ENCODE measurements at places on chromosomes 11 and 22.

GRCh38 chr11:117172724-117173421, 5.7 kb upstream of the SIDT2 start:
- no peak for DNase-seq

DNA sequence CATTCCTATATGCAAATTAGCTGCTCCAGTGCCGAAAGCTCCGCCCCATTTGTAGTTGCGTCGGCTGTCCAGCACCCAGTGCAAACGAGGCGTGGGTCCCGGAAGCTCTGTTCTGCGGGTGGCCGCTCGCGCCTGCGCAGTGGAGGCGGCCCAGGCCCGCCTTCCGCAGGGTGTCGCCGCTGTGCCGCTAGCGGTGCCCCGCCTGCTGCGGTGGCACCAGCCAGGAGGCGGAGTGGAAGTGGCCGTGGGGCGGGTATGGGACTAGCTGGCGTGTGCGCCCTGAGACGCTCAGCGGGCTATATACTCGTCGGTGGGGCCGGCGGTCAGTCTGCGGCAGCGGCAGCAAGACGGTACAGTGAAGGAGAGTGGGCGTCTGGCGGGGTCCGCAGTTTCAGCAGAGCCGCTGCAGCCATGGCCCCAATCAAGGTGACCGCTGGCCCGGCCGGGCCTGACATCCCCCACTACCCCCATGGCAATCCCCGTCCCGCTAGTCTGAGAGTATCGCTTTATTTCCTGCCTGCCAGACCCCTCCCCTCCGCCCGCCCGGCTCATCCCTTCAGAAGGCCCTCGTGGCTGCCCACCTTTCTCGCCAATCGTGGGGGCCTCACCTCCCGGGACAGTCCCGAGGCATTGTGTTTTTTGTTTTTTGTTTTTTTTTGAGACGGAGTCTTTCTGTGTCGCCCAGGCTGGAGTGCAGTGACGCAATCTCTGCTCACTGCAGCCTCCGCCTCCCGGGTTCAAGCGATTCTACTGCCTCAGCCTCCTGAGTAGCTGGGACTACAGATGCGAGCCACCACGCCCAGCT, at the start of gene PRDX5:
Gene PRDX5, plus strand, starts transcription at position 161 of the 805 bp plus-strand sequence. Its CDS starts 95 bp downstream, at position 256.
- DNase-seq: no peak

DNA sequence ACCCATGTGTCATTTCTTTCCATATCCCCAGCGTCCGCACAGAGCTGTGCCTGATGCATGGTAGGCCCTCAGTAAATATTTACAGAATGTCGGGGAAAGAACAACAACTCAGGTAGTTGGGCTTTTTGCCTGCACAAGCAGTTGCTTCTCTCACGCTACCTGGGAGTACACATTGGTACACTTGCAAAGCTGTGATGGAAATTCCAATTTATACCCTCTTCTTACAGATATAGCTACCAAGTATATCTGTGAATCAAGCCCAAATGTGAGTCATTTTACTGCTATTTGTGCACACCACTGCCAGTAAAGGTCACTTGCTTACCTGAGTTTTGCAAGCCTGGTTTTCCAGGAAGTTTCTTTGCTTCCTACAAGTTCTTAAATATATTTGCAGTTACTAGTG, 333.0 kb upstream of the NARS2 start:
- no peak for DNase-seq

GRCh38 chr11:110305169-110306018, 9.0 kb upstream of the RDX start:
- no peak for DNase-seq

- no peak for DNase-seq
Measured at GRCh38 chr22:24819911-24820461, 14.0 kb downstream of the SGSM1 start.

DNA sequence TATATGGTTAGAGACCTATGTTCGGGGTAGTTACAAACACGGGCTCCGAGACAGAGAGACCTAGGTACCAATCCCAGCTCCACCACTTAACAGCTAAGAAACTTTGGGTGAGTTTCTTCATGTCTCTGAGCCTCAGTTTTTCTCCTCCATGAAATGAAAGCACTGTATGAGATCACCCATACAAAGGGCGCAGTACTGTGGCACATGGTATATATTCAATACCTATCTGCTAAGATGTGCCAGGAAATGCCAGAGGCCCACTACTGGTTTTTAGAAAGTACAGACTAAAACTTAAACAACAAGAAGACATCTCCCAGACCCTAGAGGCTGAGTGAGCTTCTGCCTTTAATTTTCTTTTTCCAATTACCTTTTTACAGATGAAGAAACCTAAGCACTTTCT, 69.5 kb downstream of the SLC1A2 start:
- no peak for DNase-seq

- no peak for DNase-seq
Measured at GRCh38 chr11:67270256-67271204, 4.3 kb downstream of the GRK2 start.

GRCh38 chr11:3834664-3835461, 5.9 kb downstream of the RHOG start:
- DNase-seq: no peak

- DNase-seq: no peak
Measured at GRCh38 chr22:48354096-48354495, 1473.6 kb downstream of the BRD1 start.

GRCh38 chr11:18972336-18972735, 33.1 kb upstream of the MRGPRX1 start:
- no peak for DNase-seq

DNA sequence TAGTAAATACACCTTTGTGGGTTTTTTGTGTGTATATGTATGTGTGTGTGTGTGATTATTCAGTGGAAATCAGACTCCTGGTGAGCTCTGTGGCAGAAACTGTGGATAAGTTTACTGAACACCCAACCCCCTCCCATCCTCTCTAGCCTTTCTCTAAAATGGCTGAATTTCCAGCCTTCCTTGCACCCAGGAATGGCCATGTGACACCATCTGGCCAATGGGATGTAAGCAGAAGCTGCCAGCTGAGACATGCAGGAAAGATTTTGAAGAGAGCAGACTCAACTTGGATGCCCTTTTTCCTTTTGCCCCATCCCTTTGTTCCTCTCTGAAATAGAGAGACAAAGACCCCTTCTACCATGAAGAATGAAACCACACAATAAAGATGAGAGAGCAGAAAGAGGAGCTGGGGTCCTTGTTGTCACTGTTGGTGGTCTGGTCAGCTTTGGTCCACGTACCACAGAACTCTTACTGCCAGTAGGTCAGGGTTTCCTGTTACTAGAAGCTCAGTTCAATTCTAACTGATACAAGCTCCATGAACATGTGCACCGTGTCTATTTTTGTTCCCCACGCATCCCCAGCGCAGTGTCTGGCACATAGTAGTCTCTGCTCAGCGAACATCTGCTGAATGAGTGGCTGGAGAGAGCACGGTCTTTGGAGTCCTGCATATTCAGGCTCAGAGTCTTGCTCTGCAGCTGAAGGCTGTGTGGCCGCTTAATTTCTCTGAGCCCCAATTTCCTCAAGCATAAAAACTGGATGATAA, 57.5 kb downstream of the SEZ6L start:
- no peak for DNase-seq

- DNase-seq: no peak
Measured at GRCh38 chr11:112620621-112621394, 340.4 kb upstream of the NCAM1 start.

DNA sequence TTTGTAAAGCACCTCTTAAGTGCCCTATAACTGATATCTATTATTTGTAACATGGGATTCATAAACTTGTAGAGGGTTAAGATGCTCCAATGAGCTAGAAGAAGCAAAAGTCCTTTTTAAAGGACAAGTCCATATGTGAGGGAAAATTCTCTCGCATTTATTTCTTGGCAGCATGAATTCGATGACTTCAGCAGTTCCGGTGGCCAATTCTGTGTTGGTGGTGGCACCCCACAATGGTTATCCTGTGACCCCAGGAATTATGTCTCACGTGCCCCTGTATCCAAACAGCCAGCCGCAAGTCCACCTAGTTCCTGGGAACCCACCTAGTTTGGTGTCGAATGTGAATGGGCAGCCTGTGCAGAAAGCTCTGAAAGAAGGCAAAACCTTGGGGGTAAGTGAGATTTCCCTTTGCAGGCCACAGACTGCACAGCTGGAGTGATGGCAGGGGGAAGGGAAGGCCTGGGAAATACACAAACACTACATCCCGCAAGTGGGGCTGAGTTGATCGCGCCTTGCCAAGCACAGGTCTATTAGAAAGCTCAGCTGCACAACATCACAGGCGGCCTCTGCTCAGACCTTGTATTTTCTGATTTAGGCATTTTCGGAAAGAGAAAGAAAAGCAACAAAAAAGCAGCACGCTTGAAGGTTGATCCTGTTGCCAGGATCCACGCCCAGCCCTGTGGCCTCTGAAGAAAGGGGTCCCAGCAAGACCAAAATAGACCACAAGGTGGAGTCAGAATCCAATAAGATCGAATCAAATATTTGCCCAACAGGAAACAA, 1.5 kb downstream of the MS4A8 start:
- peak; percentile 7 for DNase-seq

- DNase-seq: no peak
Measured at GRCh38 chr22:46803031-46803880, 40.8 kb downstream of the TBC1D22A start.

- no peak for DNase-seq
Measured at GRCh38 chr11:82577246-82577645, 156.4 kb downstream of the FAM181B start.

GRCh38 chr11:19027829-19028595, 32.5 kb downstream of the MRGPRX2 start:
- no peak for DNase-seq

GRCh38 chr11:124752471-124753102, 532 bp upstream of the VSIG2 start:
- DNase-seq: no peak

DNA sequence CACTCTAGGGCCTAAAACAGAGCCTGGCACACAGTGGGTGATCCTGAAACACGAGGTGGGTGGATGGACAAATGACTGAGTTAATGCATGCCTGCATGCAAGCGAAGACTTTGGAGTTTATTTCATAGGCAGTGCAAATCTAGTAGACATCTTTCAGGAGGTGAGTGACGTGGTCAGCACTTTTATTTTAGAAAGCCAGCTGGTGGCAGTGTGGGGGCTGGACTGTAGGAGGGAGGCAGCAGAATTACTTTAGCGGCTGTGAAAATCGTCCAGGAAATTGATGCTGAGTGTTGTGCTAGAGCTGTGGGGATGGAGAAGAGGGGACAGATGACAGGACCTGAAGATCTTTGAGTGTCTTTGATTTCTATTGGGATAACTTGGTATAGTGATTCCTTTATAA, 47.1 kb downstream of the BMAL1 start:
- DNase-seq: no peak

DNA sequence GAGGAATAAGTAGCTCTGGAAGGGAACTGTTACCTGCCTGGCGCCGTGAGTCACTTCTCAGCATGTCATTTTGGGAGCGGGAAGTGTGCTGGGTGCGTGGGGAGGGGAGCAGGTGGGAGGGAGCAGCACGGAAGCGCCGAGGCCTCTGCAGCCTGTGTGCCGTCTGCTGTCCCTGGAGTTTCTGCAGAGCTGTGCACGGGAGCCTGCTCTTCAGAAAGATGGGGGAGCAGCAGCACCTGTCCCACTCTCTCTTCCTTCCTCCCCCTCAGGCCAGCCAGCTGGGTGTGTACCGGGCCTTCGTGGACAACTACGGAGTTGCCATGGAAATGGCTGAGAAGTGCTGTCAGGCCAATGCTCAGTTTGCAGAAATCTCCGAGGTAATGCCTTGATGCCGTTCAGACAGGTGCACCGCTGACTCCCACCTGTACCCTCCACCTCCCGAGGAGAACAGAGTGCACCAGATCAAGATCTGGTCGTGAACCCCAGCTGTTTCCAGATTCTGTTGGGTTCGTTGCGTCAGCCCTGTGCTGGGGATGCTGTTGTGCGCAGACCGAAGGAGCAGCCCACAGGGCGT, 87.9 kb downstream of the BCR start:
- DNase-seq: no peak

- no peak for DNase-seq
Measured at GRCh38 chr11:120146413-120147093, 8.6 kb upstream of the TRIM29 start.

GRCh38 chr22:28599693-28600092, 79.9 kb downstream of the TTC28 start:
- no peak for DNase-seq

DNA sequence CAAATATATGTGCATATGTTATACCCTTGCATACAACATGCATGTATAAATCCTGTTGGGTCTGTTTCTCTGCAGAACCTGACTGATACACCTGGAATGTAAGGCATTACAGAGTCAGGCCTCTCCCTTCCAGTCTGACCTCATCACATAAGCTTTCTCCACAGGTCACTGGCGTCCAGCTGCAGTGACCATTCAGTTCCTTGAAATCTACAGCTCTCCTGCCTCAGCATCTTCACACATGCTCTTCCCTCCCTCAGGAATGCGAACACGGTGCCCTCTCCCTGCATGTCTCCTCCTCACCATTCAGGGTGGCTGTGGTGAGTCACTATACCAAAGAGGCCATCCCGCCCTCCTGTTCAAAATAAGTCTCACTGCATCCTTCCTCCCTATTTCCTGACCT, 657.8 kb upstream of the B3GAT1 start:
- no peak for DNase-seq

DNA sequence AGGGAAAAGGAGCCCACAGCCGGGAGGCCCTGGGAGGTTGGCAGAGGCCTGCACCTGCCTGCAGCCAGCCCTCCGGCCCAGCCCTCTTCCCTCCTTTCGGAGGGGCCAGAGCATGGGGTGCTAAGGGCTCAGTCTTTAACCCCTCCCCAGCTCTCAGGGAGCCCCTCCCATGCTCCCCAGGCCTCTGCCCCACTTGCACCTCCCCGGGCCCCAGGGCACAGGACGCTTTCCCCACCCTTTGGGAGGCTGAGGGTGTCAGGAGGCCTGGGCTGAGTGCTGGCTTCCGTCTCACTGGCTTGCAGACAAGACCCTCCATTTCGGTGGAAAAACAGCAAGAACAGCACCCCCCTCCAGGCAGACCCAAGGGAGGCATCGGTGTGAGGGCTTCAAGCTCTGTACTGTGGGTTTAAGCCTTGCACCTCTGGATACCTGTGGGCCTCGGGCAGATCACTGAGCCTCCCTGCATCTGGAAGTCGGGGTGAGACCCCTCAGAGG, 7.3 kb downstream of the ASCL2 start:
- no peak for DNase-seq

DNA sequence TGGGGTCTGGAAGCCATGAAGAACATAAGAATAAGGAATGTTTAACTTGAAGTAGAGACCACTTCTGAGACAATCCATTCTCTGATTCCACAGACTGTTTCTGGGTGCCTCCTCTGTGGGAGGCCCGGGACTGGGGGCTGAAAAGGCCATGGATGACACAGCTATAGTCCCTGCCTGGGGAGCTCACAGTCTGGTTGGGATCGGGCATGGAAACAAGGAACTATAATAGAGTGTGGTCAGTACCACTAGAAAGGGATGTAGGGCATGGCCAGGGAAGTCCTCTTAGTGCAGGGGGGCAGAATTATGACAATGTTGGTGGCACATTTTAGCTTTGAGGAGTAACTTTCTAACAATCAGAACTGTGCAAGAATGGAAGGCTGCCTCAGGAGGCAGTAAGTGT, 9.2 kb upstream of the KCNE3 start:
- no peak for DNase-seq

DNA sequence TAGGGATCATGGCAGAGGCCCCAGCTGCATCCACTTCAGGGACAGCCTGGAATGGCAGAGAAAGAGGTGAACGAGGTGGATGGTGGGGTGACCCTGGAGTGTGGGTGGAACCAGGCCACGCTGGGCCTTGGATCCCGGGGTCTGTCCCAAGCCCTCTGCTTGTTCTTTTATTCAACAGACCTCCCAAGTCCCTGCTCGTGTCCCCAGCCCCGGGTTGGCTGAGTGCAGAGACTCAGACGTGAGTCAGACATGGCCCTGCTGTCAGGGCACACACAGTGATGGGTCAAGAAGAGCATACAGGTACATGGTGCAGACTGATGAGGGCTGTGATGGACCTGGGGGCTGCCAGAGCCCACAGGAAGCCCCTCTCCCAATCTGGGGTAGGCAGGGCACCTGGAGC, 6.6 kb downstream of the ARHGAP8 start:
- no peak for DNase-seq

- DNase-seq: no peak
Measured at GRCh38 chr11:104320097-104320496, 156.2 kb upstream of the PDGFD start.

Data from right renal cortex interstitium (tissue), 3 donors.